HuH-7 (cell line): ENCODE measurements at places on chromosomes 7 and 10.

GRCh38 chr10:44177610-44178009 is 207.3 kb downstream of the CXCL12 start:
- no peak for DNase-seq

DNA sequence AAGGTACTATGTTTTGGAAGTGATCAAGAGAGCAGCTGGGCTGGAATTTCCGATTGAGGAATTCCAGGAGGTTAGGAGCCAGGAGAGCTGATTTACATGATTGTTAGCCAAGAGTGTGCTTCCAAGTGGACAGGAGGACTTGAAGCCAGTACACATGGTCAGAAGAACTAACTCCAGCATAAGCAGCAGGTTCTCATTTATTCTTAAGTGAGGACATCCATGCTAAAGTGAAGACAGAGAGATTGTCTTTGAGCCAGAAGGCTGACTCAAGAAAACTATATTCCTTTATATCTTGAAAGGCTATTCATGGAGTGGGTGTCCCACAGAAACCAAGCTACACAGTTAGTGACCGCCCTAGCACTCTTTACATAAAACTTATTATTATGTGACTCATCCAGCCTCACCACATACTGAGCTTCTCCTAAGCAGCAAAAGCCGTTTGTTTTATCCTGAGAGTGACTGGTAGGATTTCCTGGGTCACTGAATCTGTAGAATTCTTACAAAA is 56.7 kb upstream of the SEMA3A start:
- no peak for DNase-seq

DNA sequence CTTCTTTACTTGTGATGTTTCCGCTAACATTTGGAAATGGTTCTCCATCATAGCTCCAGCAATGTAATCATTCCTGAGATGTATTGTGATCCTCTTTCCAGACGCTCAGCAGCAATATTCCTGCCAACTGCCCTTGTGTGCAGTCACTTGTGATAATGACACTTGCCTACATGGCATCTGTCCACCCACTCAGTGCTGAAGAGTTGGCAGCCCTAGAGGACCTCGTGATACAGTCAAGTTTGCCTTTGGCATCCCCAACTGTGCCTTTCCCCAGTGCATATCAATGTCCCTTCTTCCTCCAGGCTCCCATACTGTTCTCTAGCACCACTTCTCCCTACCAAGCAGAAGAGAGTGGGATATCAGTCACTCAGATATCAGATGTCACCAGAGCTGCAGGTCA is 64.9 kb downstream of the MYOF start:
- DNase-seq: no peak

DNA sequence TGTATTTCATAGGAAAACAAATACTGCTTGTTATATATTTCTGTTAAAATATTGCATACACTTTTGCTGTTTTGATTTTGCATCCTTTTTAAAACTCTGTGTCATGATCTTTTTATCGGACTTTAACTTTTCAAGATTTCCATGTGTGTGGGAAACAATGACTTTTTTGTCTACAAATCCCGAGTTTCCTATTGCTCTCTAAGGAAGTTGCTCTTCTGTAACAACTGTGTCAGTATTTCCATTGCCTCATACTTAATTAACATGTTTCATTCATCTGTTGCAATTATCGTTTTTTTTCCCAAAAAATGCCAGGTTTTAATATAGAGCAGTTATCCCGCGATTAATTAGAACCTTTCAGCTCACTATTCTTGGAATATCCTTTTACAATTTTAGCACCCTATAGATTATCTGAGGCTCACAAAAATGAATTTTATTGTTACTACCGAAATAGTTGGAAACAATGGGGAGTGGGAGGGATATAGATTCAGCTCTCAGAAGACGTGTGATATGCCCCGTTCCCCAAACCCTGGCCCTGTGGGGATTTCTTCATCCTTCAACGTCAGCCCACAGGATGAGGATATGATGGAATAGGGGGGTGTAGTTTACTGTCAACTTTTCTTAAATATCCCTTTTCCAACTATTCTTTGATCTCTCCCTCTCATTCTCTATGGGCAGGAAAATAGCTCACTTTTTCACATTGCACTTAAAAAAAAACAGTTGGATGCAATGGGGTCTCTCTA is 297.6 kb upstream of the IGFBP3 start:
- DNase-seq: no peak

DNA sequence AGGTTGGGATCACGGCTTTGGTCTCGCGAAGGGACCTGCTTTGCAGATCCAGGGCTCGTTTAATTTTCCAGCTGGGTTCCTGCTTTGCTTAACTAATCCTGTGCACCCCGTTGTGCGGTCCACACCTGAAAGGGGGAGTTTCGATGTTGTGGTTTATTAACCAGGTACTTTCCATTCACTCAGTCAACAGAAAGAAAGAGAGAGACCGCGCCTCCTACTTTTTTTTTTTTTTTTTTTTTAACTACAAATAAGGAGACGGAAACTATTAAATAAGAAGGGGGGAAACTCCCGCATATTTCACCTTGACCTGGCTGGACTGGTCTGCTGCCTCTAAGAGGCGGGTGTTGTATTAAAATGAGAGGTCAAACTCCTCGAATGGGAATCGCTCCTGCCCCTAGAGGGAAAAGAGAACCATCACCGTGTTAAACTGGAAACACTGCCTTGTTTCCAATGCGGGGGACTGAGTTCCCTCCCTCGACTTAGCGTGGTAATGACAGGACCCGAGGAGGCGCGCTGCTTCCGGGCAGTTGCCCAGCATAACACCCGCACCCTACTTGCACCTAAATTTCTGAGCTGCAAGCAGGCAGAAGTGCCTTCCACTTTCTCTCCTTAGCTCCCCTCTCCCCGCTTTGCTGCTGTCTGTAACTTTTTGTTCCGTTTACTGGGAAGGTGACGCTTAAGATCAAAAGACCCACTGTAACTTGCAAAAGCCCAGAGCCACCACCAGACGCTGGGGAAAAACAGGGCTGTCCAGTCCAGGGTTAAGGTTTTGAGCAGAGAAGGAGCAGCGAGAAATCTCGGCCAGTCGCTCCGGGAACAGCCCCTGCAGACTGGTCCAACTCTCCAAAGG is 1.1 kb upstream of the ITGB8 start:
- peak; percentile 83 for DNase-seq

DNA sequence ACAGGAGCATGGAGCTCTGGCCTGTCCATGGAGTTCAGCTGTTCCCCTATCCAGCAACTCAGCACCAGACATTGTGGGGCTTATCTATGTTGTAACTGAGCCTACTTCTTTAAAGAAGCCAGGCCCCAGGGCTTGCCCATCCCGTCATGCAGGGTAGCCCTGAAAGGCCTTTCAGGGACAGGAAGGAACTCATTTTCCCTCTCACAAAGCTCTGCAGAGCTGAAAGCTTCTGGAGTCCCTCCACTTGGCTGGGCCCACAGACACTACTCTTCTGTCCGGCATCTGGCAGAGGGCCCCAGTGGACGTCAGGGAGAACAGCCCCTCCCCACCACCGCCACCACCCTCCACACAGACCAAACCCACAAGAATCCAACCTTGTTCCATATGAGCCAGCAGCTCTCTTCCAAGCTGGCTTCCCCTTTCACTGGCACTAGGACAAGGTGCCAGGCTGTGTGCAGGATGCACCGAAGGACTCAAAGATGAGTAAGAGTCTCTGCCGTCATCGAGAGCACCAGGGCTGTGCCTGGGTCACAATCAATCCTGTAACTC is 33.1 kb downstream of the DENND2A start:
- DNase-seq: no peak

- peak; percentile 64 for DNase-seq
Measured at GRCh38 chr7:148286150-148286549, 304.4 kb upstream of the C7orf33 start.

- no peak for DNase-seq
Measured at GRCh38 chr7:133931053-133931452, 196.1 kb upstream of the LRGUK start.

DNA sequence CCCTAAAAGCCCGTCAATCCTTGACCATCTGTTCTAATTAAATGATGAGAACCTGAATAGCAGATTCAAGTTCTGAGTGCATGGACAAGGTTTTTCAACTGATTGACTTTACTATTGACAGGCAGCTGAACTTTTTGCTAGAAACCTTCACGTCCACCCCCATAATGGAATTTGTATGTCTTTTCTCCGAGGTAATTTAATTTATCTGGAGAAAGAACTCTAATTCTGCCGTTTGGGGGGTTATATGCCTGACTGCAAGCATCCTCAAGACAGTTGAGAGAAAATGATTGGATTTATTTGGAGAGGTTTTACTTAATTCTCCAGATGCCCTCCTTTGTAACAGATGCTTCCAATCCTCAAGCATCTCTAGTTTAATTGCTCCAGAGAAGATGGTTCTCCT is 1053.4 kb upstream of the AUTS2 start:
- DNase-seq: no peak

DNA sequence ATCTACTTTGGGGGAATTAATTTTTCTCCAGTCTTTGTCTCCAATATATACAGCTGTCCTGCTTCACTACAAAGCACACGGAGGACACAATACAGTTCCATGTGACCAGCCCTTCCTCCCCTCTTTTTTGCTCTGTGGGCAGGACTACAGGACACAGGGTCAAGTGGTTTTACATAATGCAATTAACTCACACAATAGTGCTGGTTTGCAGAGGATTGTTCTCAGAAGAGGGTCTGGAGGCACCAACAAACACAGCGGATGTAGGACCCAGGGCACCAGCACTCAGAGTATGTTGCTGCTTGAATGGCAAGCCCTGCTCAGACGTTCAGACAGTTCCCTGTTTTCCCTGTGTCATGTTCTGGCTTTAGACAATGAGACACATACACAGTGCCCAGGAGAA is 52.0 kb upstream of the NPTX2 start:
- DNase-seq: no peak

DNA sequence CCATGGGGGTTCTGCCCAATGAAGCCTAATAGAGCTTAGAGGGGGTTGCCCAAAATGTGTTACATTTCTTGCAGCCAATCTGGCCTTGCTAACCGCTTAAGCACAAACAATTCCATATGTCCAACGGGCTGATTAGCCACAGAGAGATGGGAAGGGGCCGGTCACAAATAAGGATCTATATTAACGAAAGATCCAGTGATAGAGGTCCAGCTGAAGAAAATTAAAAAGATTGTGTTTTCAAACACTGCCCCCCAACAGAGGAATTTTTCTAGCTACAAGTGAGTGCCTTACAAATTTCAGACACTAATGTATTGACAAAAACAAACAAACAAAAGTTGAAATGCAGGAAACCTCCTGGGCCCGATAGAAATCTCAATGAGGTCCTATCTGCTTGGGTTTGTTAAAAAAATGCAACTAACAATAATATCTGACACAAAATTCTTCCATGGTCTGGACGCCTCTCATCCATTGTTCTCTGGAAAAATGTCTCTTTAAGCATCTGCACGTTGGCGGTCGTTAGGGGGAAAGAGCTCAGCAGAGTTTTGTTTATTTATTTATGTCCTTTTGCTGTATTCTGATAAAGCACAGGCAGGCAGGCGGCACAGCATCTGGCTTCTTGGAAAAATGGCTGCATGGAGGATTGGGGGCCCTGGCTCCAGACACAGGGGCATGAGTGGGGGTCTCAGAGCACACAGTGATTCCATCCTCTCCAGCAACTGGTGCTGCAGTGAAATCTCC is 402.0 kb downstream of the RPS24 start:
- DNase-seq: no peak

DNA sequence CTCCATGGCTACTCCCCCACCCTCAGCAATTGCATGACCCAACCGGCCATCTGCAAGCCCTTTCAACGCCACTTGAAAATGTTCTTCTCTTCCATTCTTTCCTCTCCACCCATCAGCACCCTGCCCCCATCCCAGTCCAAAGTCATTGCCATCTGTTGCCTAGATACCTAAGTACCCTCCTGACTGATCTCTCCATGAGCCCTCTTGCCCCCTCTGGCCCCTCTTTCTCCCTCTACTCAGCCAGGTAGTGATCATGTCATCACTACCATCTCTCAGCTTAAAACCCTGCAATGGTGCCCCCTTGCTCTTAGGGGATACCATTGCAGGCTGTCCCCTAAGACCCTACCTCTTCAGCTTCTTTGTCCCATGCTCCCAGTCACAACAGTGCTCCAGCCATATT is 30.5 kb upstream of the BTRC start:
- no peak for DNase-seq

- no peak for DNase-seq
Measured at GRCh38 chr7:158463317-158463716, 124.3 kb downstream of the PTPRN2 start.

DNA sequence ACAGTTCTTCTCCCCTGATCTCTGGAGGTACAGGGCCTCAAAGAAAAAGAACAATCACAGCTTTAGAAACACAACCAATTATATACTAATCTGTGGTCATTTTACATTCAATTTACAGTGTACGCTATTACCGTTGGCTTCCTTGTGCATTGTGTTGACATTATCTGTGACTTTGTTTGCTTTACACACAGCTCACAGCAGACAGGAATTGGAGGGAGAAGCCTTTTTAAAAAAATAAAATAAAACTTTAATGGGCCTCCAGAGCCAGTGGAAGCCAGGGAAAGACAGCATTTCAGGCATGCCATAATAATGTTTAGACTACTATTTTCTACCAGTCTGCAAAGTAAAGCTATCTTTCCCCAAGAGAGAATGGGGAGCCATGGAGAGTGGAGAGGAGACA is 179.0 kb upstream of the ADO start:
- DNase-seq: no peak

- DNase-seq: no peak
Measured at GRCh38 chr7:29248713-29249382, 54.3 kb downstream of the CHN2 start.

GRCh38 chr7:108331971-108332370 is 124.3 kb downstream of the NRCAM start:
- DNase-seq: no peak

DNA sequence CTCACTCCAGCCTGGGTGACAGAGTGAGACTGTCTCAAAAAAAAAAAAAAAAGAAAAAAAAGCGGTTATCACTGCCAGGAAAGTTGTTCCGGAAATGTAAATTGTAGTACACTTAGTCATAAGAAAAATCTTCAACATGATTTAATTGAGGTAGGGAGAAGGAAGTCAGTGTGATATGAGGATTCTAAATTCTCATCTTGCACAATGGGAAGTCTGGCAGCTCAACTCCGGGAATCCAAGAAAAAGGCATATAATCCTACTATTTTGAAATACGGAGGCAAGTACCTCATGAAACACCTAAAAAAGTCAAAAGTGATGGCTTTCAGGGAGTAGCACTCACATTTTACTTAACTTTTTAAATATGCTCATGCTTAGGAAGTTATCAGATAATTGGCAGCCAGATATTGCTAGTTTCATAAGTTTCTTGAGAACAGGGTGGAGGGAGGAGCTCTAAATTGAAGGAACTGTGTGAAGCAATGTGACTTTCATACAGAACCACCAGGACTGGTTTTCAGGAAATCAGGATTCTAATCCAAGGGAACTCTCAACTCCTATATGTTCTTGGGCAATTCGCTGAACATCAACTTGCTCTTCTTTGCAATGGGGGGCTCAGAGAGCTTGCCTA is 2.7 kb upstream of the C7orf25 start:
- no peak for DNase-seq

- no peak for DNase-seq
Measured at GRCh38 chr7:94655126-94655847, 646 bp downstream of the SGCE start.

- DNase-seq: no peak
Measured at GRCh38 chr10:11824376-11824775, 1.2 kb downstream of the PROSER2 start.
